ENCODE measurements at places on chromosomes 16 and 17. TPM values are rescaled to one million over a fixed set of nuclear protein-coding genes. Genes with fewer than 3 reads are reported as not detected.

PRRT2 gene
- total RNA-seq = not detected

SHBG gene
- not detected for total RNA-seq

SULT1A3 gene
- total RNA-seq = 5.3 TPM

TAOK2 gene
- 28.7 TPM for total RNA-seq

ARHGAP27 gene
- total RNA-seq = 18.7 TPM

EVPLL gene
- not detected for total RNA-seq

SCIMP gene
- not detected for total RNA-seq

KRTAP4-2 gene
- total RNA-seq = not detected

SMIM36 gene
- total RNA-seq = not detected

HIC1 gene
- total RNA-seq = 3.3 TPM

ZMYND15 gene
- total RNA-seq = 0.08 TPM

SMIM22 gene
- total RNA-seq = 1.2 TPM

FN3K gene
- 0.34 TPM for total RNA-seq

CACNG5 gene
- total RNA-seq = not detected

PGAP3 gene
- total RNA-seq = 3.9 TPM

PHKB gene
- 31.4 TPM for total RNA-seq

SPATA22 gene
- total RNA-seq = not detected

RFNG gene
- 50.3 TPM for total RNA-seq

MYOCD gene
- total RNA-seq = not detected

KRTAP4-3 gene
- total RNA-seq = not detected

ENPP7 gene
- not detected for total RNA-seq

MBTPS1 gene
- 72.5 TPM for total RNA-seq

G6PC1 gene
- not detected for total RNA-seq

KRT14 gene
- 10,587 TPM for total RNA-seq

NOL11 gene
- total RNA-seq = 27.3 TPM

TP53TG3F gene
- not detected for total RNA-seq

SSTR5 gene
- total RNA-seq = not detected

TAC4 gene
- total RNA-seq = not detected

PEX12 gene
- 4.2 TPM for total RNA-seq

KRTAP3-2 gene
- total RNA-seq = not detected

METRN gene
- total RNA-seq = 198 TPM

KRT222 gene
- 0.47 TPM for total RNA-seq

TBC1D3C gene
- total RNA-seq = not detected

TMEM235 gene
- not detected for total RNA-seq

CCL18 gene
- not detected for total RNA-seq

KRTAP4-9 gene
- total RNA-seq = not detected
